Left hindlimb (tissue), 1 donor: ENCODE measurements at places on chromosomes 7 and 10.

DNA sequence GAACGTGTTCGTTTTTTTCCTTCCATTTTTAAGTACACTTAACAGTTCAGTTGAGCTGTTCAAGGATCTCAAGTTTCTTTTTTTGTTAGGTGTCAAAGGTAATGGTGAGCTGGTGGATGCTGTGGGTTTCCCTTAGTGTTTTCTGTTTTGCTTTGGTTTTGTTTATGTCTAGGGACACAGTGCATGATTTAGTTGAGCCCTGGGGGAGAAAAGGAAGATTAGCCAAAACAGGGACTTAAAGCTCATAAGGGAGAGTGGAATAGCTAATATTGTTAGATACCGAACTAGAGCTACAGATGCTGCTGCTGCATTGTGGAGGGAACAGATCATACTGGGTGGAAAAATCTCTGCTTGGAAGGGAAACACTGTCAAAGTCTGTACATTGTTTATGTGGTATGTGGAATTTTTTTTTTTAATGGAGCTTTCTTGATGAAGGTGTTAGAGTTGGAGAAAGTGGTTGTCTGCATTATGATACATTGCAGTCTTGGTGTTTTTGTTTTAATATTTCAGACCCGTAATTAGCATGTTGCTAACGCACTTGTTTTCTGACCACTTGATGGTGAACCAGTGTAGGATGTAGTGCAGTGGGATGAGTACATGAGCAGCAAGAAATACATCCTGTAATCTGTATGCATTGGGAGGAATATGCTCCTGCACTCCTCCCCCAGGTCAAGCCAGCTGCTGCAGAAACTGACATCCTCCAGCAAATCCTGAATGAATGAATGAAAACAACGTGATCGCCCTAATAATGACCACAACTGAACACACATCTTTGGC lies 2.1 kb downstream of the GLCCI1 start:
- DNase-seq, result no peak

GRCh38 chr7:55149001-55149400 lies 130.2 kb downstream of the EGFR start:
- no peak for DNase-seq

DNA sequence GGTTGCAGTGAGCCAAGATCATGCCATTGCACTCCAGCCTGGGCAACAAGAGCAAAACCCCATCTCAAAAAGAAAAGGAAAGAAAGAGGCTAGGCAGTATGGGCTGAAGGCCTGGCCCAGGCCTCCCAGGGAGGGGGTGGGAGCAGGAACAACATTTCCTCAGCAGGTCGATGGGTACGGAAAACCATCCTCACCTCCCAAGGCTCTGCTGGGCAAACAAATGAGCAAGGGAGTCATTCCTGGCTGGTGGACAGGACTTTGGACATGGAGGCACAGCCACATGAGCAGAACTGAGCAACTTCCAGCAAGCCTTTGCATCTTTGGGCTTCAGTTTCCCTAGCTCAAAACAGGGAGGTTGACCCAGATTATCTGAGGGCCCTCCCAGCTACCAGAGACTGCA lies 13.0 kb downstream of the OGDHL start:
- no peak for DNase-seq

DNA sequence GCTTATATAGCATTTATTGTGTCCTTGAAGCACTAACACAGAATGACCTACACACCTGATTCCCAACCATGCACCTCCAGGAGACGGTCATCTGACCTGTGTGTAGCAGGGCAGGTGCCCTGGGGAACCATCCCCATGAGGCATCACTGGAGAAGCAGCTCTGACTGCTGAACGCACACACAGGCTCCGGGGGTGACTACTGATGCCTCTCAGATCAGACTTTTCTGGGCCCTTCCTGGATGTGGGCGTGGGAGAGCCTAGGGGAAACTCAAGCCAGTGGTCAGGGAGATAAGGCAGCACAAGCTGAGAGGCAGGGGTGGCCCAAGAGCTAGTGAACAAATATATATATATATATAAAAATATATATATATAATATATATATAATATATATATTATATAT lies 37.6 kb downstream of the CPXM2 start:
- no peak for DNase-seq

GRCh38 chr7:54788664-54789063 lies 29.7 kb upstream of the SEC61G start:
- DNase-seq, result peak; percentile 69

DNA sequence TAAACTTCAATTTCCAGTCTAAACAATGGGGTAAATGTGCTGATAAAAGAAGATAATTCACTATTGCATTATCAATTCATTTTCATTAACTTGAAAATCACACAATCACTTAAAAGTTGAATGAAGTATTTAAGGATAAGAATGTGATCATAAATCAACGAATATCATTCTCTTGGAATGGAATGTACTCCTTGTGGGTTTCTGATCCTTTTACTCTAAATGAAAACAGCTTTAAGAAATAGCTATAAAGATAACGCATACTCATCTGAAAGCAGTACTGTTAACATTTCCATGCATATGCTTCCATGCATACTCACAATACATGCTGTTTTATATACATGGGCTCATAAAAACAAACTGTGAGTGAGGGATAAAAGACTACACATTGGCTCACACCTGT lies 108.8 kb downstream of the ATE1 start:
- no peak for DNase-seq
